Ovary (tissue), 10 donors: ENCODE measurements at places on chromosomes 3 and 15. TPM values are rescaled to one million over a fixed set of nuclear protein-coding genes. Genes with fewer than 3 reads are reported as not detected.
A peak's percentile ranks its signal among the peaks of the same experiment; 100 is the strongest.

Gene TEX9
- total RNA-seq = 11.3 TPM

GRCh38 chr15:66907826-66908743 is 157.3 kb upstream of the SMAD3 start:
- H3K4me1 ChIP-seq = no peaks in the 10 kb centered on the region
- no peaks in the 10 kb centered on the region for H3K27me3 ChIP-seq
- no peak overlapping the region for H3K27ac ChIP-seq
- no peak for DNase-seq

- H3K4me1 ChIP-seq = peaks cover 10% of the 10 kb centered on the region
- peak; percentile 66 for DNase-seq
- H3K27ac ChIP-seq = peak overlapping the region; percentile 85
- H3K36me3 ChIP-seq = no peaks in the 10 kb centered on the region
- H3K4me3 ChIP-seq = peak overlapping the region; percentile 76
Measured at GRCh38 chr3:73624017-73624820, 522 bp downstream of the PDZRN3 start.

DNA sequence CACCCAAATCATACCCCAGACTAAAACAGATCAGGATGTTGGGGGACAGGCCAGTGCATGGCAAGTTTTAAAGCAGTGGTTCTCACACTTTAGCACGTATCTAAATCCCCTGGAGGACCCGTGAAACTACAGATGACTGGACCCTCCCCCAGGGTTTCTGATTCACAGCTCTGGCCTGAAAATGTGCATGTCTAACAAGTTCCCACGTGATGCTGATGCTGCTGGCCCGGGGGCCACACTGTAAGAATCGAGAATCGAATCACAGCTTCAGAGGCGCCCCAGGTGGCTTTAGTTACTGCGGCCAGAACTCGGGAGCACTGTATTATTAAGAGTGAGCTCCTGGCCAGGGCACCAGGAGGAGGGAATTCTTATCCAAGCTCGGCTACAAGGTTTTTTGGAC is 11.6 kb downstream of the ADAMTS17 start:
- H3K27ac ChIP-seq = no peak overlapping the region
- H3K36me3 ChIP-seq = no peaks in the 10 kb centered on the region
- DNase-seq = no peak
- no peaks in the 10 kb centered on the region for H3K27me3 ChIP-seq
- H3K4me3 ChIP-seq = no peak overlapping the region
- no peaks in the 10 kb centered on the region for H3K4me1 ChIP-seq

GRCh38 chr15:53354874-53355273 is 404.6 kb downstream of the WDR72 start:
- no peak overlapping the region for H3K4me3 ChIP-seq
- no peak for DNase-seq
- no peaks in the 10 kb centered on the region for H3K27me3 ChIP-seq
- no peaks in the 10 kb centered on the region for H3K4me1 ChIP-seq
- no peaks in the 10 kb centered on the region for H3K36me3 ChIP-seq
- H3K27ac ChIP-seq = no peak overlapping the region

DNA sequence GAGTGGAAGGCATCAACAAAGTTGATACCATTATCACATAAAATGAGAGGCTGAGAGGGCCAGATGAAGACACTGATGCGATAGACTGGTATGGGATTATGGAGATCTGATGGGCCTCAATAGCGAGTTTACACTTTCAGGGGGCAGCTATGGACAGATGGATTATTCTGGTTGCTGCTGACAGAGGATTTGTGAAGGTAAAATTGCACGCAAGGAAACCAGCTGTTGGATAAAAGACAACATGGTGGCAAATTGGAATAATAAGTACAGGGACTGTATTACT is 203.9 kb downstream of the MBNL1 start:
- no peaks in the 10 kb centered on the region for H3K27me3 ChIP-seq
- H3K4me3 ChIP-seq = no peak overlapping the region
- no peaks in the 10 kb centered on the region for H3K36me3 ChIP-seq
- H3K4me1 ChIP-seq = no peaks in the 10 kb centered on the region
- no peak for DNase-seq
- no peak overlapping the region for H3K27ac ChIP-seq

DNA sequence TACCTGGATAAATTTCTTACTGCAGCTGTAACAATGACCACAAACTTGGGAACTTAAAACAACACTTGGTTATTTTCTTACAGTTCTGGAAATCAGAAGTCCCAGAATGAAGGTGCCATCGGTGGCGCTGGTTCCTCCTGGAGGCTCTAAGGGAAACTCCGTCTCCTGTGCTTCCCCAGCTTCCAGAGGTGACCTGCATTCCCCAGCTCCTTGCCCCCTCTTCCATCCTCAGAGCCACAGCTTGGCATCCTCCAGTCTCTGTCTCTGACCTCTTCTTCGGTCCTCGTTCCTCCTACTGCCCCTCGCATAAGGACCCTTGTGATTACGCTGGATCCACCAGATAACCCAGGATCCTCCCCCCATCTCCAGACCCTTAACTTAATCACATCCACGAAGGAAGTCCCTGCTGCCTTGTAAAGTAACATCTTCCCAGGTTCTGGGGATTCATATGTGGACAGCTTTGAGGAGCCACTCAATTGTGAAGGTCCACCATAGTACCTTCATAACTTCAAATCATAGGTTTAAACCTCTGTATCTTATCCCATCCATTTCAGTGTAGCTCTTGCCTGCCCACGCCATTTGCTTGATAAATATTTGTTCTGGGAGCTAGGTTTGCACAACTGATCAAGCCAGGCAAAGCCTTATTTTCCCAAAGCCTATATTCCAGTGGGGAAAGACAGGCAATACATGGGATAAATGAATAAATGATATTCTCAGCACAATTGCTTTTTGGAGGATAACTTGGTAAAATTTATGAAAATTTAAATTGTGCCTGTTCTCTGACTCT is 34.8 kb downstream of the KLF15 start:
- no peaks in the 10 kb centered on the region for H3K36me3 ChIP-seq
- H3K27ac ChIP-seq = no peak overlapping the region

DNA sequence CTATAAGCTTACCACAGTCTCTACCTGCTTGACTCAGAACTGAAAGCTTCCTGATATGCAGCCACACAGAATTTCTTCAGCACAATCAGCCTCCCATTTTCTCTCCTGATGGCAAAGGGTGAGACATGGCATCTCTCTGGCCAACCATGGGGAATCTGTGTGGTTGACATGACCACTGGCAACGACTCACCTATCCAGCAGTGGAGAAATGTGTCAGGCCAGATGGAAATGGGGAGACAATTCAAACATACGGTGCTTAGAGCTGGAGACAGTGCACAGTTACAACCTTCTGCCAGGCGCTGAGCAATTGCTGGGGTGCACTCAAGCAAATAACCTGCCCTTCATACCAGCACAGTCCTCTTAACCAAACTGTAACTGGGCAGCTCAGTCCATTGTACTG is 3.6 kb downstream of the ZNF385D start:
- H3K36me3 ChIP-seq = no peaks in the 10 kb centered on the region
- H3K4me1 ChIP-seq = peaks cover 7% of the 10 kb centered on the region
- H3K27me3 ChIP-seq = no peaks in the 10 kb centered on the region
- DNase-seq = no peak
- no peak overlapping the region for H3K27ac ChIP-seq

- peak within 1 kb of the TSS; percentile 85 for H3K4me3 ChIP-seq
- no peaks in the 10 kb centered on the region for H3K27me3 ChIP-seq
- peaks cover 4% of the 10 kb centered on the region for H3K4me1 ChIP-seq
- H3K36me3 ChIP-seq = no peaks in the 10 kb centered on the region
- peak; percentile 87 for DNase-seq
- H3K27ac ChIP-seq = peak within 1 kb of the TSS; percentile 78
Measured at GRCh38 chr15:43105778-43106485, at the start of gene UBR1. Gene UBR1, minus strand, starts transcription at chr15:43106038. Its CDS starts 16 bp downstream, at chr15:43106022.
